ENCODE measurements at places on chromosomes 12 and 14.

DNA sequence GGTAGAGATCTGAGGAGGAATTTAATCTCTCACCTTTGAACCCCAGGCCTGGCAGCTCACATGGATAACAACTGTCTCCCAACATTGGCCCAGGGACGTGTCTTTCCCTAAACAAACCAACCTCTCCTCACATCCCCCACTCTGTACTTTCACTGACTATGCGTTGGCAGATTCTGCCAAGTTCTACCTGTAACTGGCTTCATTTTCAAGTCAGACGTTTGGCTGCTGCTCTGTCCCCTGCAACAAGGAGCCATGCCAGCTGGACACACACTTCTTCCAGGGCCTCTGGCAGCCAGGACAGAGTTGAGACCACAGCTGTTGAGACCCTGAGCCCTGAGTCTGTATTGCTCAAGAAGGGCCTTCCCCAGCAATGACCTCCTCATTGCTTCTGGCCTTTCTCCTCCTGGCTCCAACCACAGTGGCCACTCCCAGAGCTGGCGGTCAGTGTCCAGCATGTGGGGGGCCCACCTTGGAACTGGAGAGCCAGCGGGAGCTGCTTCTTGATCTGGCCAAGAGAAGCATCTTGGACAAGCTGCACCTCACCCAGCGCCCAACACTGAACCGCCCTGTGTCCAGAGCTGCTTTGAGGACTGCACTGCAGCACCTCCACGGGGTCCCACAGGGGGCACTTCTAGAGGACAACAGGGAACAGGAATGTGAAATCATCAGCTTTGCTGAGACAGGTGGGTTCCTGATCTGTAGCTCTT, at the start of gene INHBC:
TSS of gene INHBC (plus strand) at position 268 of the 707 bp plus-strand sequence. CDS start at position 371, 103 bp downstream.
- no peak for DNase-seq

- no peak for DNase-seq
Observed at GRCh38 chr12:50715174-50715573, 48.7 kb upstream of the ATF1 start.

- DNase-seq: no peak
Observed at GRCh38 chr12:71810921-71811320, 28.6 kb upstream of the TBC1D15 start.

- DNase-seq: no peak
Observed at GRCh38 chr12:89278862-89279261, 73.4 kb downstream of the DUSP6 start.

DNA sequence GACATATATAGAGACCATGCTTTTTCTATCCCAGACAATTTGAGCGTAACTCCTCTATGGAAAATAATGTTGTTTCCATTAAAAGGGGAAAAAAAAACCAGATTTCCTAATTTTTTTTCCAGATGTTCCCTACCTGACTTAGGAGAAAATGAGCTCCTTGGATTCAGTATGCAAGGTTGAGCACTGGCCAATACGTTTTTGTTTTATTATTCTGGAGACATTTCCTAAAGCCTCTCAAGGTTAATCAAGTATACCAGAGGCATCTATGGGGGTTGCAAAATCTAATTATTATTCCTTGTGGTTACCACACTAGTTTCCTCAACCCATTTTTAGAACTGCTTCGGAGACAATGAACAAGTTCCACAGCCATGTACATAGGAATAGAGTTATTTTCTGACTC, 291.3 kb downstream of the SLC16A7 start:
- no peak for DNase-seq

GRCh38 chr12:88318726-88319125, 176.6 kb downstream of the TMTC3 start:
- no peak for DNase-seq

DNA sequence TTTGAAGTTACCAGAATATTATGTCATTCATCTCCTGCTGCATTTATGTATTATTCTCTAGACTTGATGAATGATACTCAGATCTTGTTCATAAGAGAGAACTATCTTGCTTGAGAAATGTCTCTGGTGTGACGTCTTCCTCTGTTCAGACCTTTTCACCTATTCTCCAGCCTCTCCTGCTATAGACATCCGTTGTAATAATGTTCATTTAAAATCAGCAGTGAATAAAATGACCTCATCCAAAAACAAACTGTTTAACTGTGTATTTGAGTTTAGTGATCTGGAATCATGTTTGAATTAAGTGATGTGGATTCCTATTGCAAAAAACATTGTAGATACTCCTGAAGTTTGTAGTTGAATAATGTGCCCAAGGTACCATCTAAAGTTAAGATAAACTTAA, 487.1 kb downstream of the PCNX1 start:
- DNase-seq: no peak

DNA sequence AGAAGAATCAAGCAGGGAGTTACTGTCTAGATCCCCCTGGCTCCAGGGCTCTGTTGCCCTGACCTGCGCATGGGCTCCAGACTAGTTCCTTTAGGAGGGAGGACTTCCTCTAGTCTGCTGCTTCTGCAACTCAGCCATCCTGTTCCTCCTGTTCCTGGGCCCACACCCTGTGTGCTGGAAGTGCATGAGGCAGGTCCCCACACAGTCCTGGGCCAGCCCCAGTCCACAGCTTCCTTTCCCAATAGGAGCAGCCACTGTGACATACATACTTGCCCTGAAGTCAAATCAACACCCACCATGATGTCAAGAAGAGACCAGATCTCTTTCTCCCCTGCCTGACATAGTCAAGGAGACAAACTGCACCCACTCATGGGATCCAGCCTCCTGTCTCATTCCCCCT, 1.3 kb downstream of the SDR9C7 start:
- DNase-seq: no peak

Data from NCI-H2227 treated with DMSO at 0.1 percent for 48 hours (cell line).